ENCODE measurements at places on chromosomes 12 and 14.
A peak's percentile ranks its signal among the peaks of the same experiment; 100 is the strongest.

- DNase-seq: no peak
Observed at GRCh38 chr14:51167587-51168214, 72.3 kb upstream of the TMX1 start.

DNA sequence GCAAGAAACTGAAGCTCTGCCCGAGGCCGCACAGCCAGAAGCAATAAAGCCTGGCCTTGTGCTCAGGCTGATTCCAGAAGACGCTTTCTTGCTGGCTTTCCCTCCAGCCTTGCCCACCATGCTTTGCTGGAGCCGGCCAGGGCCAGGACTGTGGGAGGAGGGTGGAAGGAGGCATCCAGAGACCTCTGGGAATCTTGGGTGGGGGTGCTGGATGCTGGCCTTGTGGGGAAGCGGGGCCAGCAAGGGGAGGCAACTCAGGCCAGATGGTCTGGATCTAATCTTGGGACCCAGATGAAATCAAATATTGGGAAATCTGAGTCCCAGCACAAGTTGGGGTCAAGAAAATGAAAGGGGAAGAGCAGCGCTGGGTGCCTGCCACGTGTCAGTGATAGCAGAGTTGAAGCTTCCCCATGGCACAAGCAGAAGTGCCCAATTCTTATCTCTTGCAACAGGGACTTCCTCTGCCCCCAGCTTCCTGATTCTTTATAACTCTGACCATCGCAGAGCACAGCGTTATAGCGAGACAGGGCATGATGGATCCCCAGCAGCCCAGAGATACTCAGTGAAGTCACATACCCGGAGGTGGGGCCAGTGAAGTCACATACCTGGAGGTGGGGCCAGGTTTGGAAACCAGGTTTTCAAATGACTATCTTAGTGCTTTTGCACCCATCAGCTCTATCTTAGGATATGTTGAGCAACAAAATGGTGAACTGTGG, 6.4 kb upstream of the RABGGTA start:
- DNase-seq: no peak

- no peak for DNase-seq
Observed at GRCh38 chr14:32134448-32135097, 57.5 kb downstream of the ARHGAP5 start.

- DNase-seq: no peak
Observed at GRCh38 chr12:69919495-69919894, 94.5 kb downstream of the MYRFL start.

GRCh38 chr12:96371790-96372699, 28.2 kb downstream of the CDK17 start:
- no peak for DNase-seq

GRCh38 chr14:95190857-95191256, 33.5 kb upstream of the DICER1 start:
- DNase-seq: no peak

GRCh38 chr12:10175846-10176636, 2.8 kb upstream of the TMEM52B start:
- DNase-seq: no peak

- no peak for DNase-seq
Observed at GRCh38 chr14:83173687-83174086, 1640.0 kb upstream of the SEL1L start.

- DNase-seq: no peak
Observed at GRCh38 chr12:67152451-67152850, 116.7 kb upstream of the CAND1 start.

DNA sequence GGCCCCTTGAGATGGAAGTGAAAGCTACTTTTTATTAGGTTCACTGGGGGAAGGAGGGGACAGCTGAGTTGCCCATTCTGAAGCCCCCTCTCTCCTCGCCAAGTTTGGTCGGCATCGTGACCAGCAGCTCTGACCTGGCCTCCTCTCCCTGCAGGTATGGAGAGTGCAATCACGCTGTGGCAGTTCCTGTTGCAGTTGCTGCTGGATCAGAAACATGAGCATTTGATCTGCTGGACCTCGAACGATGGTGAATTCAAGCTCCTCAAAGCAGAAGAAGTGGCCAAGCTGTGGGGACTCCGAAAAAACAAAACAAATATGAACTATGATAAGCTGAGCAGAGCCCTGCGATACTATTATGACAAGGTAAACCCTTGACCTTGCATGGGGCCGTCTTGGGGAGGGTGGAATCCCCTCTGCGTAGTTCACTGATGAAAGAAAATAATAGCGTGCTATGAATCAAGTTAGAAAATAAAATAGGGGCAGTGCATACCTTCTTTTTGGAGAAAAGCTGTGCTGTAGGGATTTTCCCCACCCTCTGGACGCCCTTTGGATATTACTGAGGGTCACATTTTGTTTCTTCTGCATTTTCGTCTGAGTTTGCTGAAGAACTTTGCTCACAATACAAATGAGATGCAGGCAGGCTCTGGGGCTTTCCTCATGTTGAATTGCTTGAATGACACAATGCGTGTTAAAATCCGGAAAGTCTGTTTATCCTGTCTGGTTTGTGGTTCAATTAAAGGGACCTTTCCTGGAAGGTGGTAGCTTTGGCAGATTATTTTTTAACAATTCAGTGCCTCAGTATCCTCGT, 29.4 kb downstream of the ELK3 start:
- no peak for DNase-seq

DNA sequence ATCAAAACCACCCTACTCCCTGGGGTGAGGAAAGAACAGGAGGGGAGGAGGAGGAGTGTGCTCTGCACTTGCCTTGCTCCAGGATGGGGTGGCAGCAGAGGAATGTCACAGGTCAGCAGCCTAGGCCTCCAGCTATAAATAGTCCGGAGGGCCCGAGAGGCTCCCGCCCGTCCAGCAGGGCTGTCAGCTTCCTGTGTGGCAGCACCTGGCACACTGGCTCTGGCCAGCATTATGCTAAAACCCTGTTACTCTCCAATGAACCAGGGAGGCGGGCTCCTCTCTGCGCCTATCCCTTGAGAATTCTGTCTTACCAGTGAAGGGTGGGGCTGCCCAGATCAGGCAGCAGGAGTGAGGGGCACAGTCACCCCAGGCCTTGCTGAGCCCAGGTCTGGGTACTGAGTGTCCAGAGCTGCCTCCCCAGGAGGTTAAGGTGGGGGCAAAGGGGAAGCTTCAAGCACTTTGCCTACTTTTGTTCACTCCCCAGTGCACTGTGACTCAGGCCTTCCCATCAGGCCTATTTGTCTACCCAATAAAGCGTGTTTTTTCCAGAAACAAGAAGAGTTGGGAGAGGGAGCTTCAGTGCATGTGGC, 1.2 kb upstream of the COX14 start:
- DNase-seq: no peak

DNA sequence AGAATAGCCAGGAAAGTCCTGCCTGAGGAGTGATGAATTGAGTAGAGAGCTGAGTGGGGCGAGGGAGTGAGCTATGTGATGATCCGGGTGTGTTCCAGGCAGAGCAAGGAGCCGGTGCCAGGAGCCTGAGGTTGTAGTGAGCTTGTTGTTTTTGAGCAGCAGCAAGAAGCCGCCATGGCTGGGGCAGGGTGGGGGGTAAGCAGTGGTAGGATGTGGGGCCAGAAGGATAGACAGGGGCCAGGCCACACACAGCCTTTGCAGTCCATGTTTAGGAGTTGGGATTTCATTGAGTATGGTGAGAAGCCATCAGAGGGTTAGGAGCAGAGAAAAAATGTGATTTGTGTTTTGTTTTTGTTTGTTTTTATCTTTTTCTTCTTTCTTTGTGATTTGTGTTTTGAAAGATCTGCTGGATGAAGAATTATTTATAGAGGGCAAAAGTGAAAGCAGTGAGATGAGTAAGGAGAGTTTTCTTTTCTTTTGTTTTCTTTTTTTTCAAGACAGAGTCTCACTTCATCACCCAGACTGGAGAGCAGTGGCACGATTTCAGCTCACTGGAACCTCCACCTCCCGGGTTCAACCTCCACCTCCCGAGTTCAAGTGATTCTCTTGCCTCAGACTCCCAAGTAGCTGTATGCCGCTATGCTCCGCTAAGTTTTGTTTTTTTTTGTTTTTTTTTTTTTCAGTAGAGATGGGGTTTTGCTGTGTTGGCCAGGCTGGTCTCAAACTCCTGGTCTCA, 92.3 kb upstream of the BCAT1 start:
- DNase-seq: no peak

- DNase-seq: no peak
Observed at GRCh38 chr12:29226616-29227015, 77.5 kb downstream of the FAR2 start.

DNA sequence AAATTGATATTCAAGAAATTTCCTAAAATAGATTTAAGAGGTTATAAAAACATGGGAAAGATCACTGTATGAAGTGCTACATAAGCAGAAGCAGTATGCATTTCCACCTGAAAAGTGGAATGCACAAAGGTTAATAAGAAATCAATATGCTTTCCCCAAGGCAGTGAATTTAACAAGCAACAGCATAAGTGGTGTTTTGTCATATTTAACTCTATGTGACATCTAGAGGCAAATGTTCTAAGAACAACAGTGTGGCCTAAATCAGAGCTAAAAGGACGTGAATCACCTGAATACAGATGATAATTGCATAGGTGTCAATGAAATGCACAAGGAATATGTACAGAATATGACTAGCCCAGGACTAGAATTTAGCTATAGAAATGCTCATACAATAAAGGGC, 49.5 kb downstream of the SLC2A13 start:
- no peak for DNase-seq

DNA sequence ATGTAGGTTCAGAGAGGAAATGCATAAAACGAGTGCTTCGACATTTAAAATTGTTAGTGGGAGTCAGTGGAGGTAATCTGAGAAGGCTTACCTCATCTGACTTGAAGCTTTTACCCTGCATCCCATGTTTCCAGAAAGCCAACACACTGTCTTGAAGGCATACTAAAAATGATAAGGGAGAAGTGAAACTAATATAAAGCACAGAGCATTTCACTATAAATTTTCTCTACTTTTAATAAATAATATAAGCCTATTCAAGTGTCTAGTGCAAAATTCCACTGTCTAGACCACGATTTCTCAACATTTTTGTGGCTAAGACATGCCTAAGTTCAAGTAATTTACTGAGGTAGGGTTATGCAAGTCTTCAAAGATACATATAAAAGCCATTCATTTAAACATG, 29.1 kb upstream of the CDKL1 start:
- DNase-seq: no peak

DNA sequence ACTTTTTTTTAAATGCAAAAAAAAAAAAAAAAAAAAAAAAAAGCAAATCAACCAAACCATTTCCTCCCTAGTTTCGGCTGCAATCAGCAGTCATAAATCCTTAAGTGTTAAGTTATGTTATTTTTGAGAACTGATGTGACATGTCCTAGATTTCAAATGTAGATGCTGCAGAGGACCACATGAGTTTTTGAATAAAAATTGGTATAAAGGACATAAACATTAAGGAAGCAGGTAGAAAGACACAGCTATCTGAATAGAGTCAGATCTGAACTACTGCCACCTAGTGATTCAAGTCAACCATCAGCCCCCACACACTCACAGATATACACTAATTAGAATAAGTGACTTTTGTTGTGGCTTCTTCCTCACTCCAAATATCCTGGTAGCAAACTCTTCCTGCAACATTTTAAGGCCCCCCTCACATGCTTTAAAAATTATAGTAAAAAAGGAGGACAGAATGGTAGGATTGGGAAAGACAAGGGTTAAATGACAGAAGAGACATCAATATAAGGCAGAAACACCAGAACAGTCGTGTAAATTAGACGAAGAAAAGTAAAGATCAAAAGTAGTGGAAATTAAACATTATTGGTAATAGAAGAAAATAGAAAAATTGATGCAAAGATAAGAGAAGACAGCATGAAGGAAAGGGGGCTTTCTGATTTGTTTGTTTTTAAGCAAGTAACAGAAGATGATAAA, 394.5 kb upstream of the ATP2B1 start:
- DNase-seq: peak; percentile 12

GRCh38 chr14:24183014-24183481, 5.6 kb downstream of the IPO4 start:
- no peak for DNase-seq

DNA sequence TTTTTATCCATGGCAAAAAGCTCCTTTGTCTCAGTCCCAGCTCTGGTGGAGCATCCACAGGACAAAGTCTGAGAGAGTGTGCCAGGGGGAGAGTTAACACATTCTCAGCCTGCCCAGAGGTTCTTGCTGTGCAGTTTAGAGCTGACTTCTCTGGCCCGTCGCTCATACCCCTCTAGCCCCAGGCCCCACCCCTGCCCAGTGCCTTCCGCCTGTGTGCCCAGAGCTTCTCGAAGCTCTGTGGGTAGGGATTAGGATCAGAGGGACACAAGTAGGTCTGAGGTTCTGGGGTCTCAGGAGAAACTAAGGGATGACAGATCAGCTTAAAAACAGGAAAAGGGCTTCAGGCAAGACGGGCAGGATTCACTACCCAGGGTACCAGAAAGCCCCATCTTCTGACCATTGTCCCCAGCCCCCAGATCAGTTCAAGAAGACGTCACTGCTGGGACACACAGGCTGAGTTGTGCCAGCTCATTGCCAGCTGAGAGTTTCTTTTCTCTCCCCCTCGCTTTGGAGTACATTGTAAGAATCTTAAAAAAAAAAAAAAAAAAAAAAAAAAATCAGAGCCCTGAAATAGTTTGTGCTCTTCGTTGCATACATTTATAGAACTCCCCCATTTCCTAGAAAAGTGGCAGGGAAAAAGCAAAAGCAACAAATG, 127.0 kb downstream of the GCH1 start:
- no peak for DNase-seq

- DNase-seq: no peak
Observed at GRCh38 chr12:102059343-102059742, 2.4 kb downstream of the WASHC3 start.

GRCh38 chr12:46486588-46486987, 114.0 kb upstream of the SLC38A2 start:
- no peak for DNase-seq

- DNase-seq: no peak
Observed at GRCh38 chr14:101956179-101956885, 8.0 kb upstream of the DYNC1H1 start.

GRCh38 chr12:56337753-56338251, 882 bp upstream of the IL23A start:
- no peak for DNase-seq

DNA sequence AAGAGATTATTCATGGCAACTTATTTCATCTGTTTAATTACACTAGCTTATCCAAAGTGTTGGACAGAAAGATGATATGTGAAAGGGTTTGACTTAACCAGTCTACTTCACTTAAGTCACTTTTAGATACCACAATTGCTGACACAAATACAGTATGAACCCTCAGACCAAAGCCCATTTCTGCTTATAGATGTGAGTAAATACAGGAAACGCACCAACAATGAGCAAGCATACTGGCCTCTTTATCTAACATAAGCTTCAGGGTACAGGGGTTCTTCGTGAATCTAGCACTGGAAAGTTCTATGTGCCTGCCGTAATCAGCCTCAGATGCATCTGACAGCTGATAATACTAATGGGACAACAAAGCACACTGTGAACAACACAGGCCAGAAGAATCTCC, 209.6 kb downstream of the MED13L start:
- DNase-seq: no peak

All from stimulated activated CD4-positive, alpha-beta T cell treated with anti-CD3 and anti-CD28 coated beads, TNF-alpha, amount 100 ng/mL, for 48 hours (primary cell).